H54 (cell line): ENCODE measurements at places on chromosomes 3 and 15.

- DNase-seq, result no peak
These were observed 51.4 kb upstream of the SOX2 start for GRCh38 chr3:181660337-181660736.

DNA sequence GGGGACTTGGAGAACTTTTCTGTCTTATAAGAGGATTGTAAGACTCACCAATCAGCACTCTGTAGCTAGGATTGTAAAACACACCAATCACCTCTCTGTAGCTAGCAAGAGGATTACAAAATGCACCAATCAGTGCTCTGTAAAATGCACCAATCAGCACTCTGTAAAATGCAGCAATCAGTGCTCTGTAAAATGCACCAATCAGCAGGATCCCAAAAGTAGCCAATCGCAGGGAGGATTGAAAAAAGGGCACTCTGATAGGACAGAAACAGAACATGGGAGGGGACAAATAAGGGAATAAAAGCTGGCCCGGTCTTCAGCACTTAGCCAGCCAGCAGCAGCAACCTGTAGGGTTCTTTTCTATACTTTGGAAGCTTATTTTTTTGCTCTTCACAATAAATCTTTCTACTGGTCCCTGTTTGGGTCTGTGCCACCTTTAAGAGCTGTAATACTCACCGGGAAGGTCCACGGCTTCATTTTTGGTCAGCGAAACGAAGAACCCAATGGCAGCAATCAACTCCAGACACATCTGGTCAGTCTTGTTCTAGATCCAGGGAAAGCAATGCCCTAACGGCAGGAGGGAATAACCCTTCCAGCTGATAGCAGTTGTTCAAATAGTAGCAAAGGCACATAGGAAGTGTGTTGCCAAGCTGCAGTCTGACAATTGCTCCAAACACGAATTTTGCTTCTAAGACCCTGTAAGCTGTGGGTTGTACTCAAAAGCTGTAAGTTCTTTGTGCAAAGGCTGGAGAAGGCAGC is 135.6 kb downstream of the TJP1 start:
- DNase-seq, result no peak

- no peak for DNase-seq
These were observed 18.1 kb upstream of the PTPN23 start for GRCh38 chr3:47362701-47363100.

DNA sequence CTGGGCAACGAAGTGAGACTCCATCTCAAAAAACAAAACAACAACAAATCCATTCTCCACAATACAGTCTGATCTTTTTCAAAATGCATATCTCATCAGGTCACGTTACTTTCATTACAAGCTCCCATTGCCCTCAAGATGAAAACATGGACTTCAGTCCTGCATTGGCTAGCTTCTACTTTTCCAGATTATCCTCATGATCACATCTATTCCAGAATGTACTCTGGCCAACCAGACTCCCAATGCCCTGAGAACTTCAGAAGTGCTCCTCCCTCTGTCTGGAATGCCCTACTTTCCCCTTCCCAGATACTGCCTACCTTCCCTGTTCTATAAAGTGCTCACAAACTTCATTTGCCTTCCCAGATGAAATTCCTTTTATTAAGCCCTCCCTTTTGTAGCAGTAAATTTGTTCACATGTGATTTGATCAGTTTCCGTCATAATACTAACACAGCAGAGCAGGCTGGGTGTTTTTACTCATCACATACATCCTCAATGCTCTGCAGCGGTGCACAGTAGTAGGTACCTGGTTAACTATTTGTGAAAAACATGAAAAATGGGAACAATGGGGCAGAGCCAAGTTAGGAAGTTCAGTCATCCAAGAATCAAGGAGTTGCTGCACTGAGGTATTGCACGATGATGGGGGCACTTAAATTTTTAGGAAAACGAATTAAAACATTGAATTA is 5.3 kb downstream of the RPL22L1 start:
- no peak for DNase-seq

GRCh38 chr3:177792311-177793030 is 595.2 kb upstream of the TBL1XR1 start:
- DNase-seq, result no peak

GRCh38 chr3:195770081-195770840 is 41.5 kb downstream of the MUC4 start:
- no peak for DNase-seq

- DNase-seq, result no peak
These were observed 82.2 kb downstream of the APBA2 start for GRCh38 chr15:28967990-28968389.

DNA sequence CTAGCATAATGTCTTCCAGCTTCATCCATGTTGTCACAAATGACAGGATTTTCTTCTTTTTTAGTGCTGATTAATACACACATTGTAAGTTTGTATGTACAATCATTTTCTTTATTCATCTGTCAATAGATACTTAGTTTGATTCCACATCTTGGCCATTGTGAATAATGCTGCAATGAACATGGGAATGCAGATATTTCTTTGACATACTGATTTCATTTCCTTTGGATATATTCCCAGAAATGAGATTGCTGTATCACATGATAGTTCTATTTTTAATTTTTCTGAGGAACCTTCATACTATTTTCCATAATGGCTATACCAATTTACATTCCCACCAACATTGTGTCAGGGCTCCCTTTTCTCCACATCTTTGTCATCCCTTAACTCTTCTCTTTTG is 117.9 kb downstream of the MEIS2 start:
- DNase-seq, result no peak

GRCh38 chr3:113985541-113985940 is 37.7 kb downstream of the ZDHHC23 start:
- no peak for DNase-seq

- DNase-seq, result no peak
These were observed 169.4 kb downstream of the MCTP2 start for GRCh38 chr15:94400526-94401298.

GRCh38 chr3:130662501-130662996 is 84.1 kb downstream of the PIK3R4 start:
- no peak for DNase-seq

- no peak for DNase-seq
These were observed 5.2 kb downstream of the SPTSSB start for GRCh38 chr3:161366094-161366493.

DNA sequence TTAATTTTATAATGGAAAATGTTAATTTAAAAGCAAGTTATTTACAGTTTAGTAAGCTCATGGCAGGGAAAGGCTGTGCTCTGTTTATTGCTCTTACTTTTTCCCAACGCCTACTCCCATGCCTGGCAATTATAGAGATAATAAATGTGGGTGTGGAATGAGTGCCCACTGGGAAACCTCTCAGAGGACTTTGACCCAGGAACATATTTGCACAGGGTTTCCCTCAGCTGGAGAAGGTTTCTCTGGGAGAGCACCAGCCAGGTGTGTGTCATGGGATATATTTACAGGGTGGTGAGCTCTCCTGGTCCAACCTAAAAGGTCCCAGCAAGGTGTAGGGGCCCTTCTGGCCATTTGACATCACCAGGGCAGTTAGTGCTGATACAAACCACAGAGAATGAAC is 27.9 kb downstream of the ZNF710 start:
- no peak for DNase-seq

- DNase-seq, result no peak
These were observed 524 bp downstream of the MRPS11 start for GRCh38 chr15:88467935-88468528.

DNA sequence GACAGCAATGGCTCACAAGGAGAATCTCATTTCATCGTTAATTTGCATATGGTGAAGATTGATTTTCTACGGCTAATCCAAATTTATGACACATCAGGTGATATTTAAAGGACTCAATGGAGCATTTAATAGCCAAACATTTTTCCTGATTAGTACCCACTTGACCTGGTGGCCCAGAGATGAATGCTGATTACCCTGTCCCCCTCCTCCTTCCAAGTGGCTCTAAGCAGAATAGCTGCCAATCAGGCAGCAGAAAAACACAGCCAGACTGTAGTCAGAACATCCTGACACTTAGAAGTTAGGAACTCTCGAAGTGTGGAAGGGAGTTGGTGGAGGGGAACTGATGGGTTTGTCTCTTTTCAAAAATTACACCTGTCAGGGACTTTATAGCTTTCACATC is 302.5 kb downstream of the ZNF621 start:
- DNase-seq, result no peak

DNA sequence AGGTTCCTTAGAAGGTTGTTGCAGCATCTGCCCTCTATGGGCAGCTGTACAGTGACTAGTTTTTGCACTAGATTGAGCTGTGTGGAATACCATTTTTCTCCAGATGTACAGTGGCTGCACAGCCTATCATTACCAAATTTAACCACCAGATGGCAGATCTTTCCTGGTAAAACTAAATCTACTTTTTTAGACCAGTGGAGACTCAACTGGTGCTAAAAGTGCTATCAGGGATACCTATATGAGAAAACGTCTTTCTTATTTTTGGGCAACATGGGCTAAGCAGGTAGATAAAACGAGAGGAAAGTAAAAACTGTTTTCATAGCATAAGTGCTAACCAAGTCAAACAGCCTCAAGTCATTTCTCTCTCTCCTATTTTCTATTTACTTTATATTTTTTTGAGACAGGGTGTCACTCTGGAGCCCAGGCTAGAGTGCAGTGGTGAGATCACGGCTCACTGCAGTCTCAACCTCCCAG is 21.2 kb downstream of the IGSF10 start:
- peak; percentile 26 for DNase-seq

- no peak for DNase-seq
These were observed 62.6 kb downstream of the OSBPL10 start for GRCh38 chr3:31918179-31919150.

- no peak for DNase-seq
These were observed 72.4 kb downstream of the ZNF280D start for GRCh38 chr15:56660943-56661342.

DNA sequence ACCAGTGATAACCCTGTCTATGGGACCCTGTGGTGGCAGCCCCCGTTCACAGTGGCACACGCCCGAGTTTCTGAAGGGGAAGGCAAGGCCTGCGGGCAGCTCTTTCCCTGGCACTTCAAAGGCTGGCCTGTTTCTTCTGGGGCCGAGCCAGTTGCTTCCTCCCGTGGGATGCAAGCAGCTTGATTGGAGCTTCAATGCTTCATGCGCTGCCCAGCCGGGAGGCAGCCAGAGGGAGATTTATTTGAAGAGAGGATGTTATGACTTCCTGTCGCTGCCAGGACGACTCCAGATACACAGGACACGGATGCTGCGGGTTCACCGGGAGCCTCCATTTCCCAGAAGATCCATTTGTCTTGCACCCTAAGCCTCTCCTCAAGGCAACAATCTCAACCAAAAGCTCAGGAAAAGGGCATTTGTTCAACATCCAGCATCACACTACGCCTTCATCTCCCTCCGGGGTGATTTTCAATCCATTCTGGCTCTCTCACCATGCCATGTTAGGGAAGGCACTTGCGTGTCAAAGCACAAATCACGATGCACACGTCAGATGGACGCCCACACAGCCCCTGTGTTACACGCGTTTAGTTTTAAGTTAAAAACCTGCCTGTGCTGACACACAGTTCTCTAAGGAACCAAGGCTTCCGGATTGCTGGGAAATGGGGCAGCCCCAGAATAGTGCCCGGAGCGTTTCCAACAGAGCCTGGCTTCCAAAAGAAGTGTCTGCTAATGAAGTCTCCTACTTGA is 330.2 kb downstream of the OCA2 start:
- DNase-seq, result no peak

- DNase-seq, result no peak
These were observed 97.8 kb downstream of the CHSY1 start for GRCh38 chr15:101153801-101154656.

DNA sequence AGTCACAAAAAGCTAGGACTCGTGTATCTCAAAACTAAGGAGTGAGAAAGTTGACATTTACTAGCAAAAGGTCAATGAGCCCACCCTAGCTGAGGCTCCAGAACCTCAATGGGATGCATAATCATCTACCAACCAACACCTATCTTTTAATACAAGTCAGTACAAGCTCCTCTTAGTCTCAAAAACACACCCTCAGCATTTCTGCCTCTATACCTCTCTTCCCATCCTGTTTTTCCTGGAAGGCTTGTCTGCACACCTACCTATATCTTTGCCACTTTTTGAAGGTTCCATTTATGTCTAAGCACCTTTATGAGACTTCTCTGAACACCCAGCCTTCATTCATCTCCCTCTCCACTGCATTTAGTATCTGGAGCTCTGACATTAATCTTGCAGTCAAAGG is 10.0 kb downstream of the WWTR1 start:
- no peak for DNase-seq

- no peak for DNase-seq
These were observed 609.8 kb upstream of the BCHE start for GRCh38 chr3:166446986-166447385.

DNA sequence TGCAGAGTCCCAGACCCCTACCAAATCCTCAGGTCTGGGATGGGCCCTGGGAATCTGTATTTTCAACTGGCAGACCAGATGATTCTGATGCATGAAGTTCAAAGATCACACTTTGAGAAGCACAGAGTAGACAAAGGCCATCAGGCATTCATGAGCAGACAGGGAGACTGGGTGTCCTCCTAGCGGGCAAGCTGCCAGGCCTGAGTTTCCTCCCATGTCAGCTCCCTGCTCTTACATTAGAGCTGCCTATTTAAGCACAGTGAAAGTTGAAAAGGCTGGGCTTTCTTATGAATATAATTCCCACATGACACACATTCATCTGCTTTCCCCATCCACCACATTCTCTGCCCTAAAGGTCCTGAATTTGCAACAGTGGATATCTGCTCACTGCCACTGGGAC is 14.0 kb downstream of the CAPN3 start:
- no peak for DNase-seq

DNA sequence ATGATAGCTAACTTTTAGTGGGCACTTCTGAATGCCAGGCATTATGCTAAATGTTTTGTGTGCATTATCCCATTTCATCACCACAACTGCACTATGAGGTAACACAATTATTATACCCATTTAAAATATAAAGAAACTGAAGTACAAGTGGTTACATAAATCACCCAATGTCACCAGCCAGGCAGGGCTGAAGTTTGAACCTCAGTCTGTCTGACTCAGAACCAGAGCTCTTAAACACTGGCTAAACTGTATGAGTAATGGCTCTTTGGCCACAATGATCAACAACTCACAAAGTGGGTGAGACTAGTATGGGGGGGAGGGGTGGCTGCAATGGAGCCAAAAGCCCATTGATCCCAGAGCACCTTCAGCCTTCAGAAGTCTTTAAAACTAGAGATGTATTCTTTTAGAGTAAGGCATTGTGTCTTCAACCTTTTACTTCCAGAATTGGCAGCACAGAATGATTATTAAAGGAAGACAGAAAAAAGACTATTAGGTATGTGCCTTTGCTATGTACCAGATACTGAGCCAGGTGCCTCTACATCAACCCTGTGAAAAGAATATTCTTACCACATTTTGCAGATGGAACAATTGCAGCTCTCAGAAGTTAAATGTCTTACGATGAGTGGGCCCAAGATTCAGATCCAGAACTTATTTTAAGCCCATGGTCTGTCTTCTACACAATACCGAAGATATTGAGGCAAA is 166.9 kb downstream of the UACA start:
- DNase-seq, result peak; percentile 39

- DNase-seq, result no peak
These were observed 1060.8 kb downstream of the ROBO1 start for GRCh38 chr3:78706906-78707523.

- peak; percentile 69 for DNase-seq
These were observed 60.0 kb downstream of the PIK3CB start for GRCh38 chr3:138774529-138775253.

- DNase-seq, result no peak
These were observed 105.5 kb downstream of the PYDC2 start for GRCh38 chr3:191566469-191566868.
